ENCODE measurements at places on chromosomes 12 and 14.

GRCh38 chr14:92392711-92393110, 69.7 kb downstream of the SLC24A4 start:
- DNase-seq = no peak

GRCh38 chr12:95151406-95151805, 65.9 kb downstream of the FGD6 start:
- DNase-seq = no peak

- no peak for DNase-seq
These were observed 3.0 kb upstream of the EP400 start for GRCh38 chr12:131946757-131947156.

DNA sequence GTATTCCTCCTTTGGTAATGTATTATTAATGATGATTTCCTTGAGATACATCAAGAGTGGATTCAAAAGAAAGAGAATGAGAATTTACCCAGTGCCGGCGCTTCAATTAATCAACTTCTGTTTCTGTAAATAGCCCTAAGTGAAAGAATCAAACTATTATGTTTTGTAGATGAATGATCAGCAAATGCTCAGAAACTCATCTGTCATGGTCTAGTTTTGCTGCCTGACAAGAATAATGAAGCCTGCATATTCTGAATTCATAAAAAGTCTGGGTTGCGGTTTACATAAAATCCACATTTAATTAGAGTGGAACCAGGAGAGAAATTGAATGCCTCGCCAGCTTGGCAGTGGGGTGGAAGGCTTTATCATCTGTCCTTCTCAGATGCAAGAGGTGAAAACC, 325.3 kb downstream of the GALC start:
- DNase-seq = no peak

GRCh38 chr12:5778821-5779220, 166.2 kb downstream of the ANO2 start:
- DNase-seq = no peak

- no peak for DNase-seq
These were observed 47.4 kb downstream of the CHST11 start for GRCh38 chr12:104504146-104504545.

- no peak for DNase-seq
These were observed 116.6 kb downstream of the SLC35F4 start for GRCh38 chr14:57749267-57749666.

- no peak for DNase-seq
These were observed 341.8 kb downstream of the FSCB start for GRCh38 chr14:44165286-44165685.

DNA sequence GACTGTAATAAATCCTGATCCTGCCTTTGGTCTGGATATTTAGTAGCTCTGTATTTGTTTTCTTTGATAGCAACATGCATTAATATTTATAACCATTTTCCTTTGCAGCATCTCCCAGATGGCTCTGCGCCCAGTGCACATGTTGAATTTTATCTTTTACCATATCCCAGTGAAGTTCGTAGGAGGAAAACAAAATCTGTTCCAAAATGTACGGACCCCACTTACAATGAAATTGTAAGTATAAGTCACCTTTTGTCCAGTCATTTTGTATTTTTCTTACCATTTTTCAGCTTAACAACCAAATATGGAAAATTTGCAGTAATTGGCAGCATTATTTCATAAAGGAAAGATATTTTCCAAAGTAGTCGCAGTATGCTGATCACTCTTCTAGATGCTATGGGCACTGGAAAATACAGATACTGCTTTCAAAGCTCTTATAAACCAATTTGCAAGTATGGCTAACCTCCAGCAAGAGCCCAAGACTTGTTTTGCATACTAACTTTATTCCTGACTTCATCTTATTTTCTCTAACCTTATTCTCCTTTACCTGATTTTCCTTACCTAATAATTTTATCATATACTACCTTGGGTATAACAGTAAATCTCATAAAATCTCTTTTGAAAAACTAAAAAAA, 97.4 kb downstream of the PLCZ1 start:
- DNase-seq = no peak

All from T-helper 1 cell (primary cell).